Small intestine (tissue), 16 donors: ENCODE measurements at places on chromosomes 1 and 21.

DNA sequence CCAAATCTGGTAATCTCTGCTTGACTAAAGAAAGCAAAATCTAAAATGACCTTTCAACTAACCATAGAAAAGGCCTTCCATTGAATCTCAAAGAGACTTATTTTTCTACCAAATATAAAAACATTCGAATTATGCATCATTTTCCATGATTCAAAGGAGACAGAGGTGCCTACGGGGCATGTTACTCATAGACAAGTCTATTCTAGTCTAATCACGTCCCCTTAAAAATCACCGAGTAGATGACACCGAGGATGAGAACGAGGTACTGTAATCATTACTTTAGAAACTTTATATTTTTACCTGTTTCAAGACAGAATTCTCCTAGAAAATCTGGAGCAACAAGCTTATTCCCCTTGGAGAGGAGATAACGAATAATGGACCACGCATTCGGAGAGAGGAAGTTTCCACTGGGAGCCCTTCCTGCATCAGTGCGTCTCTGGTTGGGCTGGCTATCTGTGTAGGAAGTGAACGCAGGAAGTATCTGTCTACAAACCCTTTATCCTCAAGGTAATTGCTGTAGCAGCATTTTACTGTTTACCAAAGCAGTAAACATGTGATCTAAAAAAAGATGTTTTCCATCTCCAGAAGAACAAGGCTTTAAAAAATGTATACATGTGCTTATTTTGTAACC is 9.5 kb downstream of the ERG start:
- DNase-seq: no peak

DNA sequence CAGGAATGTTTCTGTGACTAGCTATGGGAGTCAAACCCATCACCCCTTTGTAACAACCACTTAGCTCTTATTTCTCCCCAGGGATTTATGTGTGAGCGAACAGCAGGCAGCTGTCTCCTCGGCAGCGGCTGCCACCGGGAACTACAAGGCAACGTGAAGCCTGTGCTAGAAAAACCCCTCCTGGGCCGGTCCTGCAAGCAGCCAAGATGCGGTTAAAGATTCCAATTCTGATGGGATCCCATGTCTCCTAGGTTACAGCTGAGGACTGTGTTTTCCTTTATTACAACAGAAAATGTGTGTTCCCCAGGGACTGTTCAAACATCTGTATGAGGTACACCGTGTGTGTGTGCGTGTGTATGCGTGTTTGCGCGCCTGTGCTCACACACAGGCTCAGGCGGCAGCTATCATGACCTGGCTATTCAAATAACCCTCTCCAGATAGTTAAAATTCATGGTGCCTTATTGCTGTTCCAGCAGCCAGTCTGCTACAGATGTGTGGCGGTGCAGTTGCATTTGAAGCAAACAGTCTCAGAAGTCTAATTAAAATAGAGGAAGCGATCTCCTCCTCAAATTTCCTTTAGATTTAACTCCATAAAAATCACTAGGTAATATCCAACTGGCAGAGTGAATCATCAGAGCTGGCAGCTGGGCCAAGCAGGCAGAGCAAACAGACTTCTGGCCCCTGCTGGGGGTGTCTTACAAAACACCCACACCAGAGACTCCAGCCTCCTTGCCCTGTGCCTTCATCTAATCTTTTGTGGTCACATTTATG is 68.0 kb downstream of the LMX1A start:
- DNase-seq: peak; percentile 8

DNA sequence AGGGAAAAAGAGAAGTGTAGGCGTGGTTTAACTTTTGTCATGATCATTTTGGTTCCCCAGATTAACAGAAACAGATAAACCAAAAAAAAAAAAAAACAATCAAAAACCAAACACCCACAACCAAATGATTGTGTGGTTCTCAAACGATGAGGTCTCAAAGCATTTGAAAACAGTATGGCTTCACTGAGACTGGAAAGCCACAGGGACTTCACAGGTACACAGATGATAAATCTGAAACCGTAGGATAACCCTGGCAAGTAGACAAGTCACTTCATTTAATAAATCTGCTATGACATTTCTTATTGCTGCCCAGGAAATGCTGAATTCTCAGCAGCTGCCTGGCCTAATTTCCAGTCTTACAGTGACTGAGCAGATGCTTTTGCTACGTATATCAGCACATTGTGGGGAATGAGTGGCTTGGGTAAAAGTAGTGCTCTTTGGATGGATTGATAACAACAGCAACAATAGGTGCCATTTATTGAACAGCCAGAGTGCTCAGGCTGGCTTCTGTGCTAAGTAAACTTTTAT is 6.1 kb downstream of the ST6GALNAC3 start:
- DNase-seq: no peak

GRCh38 chr1:88873737-88874349 is 17.5 kb downstream of the GTF2B start:
- DNase-seq: no peak

DNA sequence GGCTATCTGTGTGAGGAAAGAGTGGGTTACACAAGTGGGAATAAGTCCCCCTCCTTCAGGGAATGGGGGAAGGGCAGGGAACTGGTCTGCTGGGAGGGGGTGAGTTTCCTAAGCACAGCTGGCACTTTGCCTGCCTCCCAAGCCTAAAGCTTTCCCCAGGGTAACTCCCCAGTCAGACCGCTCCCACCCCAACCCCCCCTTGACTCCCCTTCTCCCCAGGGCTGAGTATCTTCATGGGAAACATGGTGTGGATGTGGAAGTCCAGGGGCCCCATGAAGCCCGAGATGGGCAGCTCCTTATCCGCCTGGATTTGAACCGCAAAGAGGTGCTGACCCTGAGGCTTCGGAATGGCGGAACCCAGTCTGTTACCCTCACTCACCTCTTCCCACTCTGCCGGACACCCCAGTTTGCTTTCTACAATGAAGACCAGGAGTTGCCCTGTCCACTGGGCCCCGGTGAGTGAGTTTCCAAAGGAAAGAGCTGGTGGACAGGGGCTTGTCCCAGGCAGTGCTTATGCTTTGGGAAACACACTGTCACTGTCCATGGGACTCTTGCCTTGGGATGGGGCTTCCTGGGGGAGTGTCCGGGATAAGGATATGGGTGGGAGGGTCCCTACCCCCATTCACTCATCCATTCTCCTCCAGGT is 14.9 kb downstream of the MOV10 start:
- DNase-seq: no peak

GRCh38 chr1:238319957-238320356 is 429.2 kb upstream of the ZP4 start:
- no peak for DNase-seq

GRCh38 chr1:51878308-51878615 is 265 bp downstream of the NRDC start:
- no peak for DNase-seq

DNA sequence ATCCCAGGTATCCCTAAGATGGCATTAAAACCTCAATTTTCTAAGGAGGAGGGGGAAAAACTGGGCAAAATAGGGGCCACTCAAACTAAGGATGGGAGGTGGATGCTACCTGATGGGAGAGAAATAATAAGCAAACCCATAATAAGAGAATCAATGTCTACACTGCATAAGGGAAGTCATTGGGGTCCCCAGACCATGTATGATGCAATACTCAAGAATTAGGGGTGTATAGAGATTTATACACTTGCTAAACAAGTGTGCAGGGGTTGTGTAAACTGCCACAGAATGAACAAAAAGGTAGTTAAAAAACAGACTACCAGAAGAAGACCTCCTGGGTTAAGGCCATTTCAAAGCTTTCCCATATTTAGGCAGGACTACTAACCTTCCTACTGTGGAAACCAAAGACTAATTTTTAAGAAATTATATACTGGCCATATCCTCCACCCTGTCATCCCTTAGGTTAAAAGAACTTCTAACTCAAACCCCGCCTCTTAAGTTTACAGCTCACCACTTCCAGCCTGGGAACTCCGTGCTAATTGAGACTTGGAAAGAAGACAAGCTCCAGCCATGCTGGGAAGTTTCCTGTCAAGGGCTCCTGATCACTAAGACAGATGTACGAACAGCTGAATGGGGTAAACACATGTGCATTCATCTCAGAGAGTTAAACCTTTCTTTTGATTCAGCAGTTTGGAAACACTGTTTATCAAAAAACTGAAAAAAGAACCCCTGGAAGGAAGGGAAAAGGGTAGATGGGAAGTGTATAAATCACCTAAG is 64.4 kb upstream of the TLR5 start:
- DNase-seq: no peak

GRCh38 chr21:28953247-28953646 is 39.4 kb downstream of the LTN1 start:
- DNase-seq: no peak

DNA sequence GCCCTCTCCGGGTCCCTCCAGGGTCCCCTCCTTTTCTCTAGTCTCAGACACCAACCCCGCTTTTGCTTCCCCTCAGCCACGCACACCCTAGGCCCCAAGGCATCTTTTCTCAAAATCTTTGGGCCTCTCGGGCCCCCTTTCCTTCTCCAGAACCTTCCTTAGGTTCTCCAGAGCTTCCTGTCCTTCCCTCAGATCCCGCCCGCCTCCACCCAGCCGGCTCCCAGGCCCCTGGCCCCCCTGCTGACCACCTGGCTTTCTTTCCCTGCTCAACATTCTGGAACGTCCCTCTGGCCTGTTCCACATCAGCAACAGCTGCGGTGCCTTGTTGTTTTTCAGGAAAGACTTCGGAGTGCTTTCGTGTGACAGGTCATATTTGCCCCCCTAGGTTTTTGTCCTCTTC is 1.2 kb downstream of the ZDHHC18 start:
- DNase-seq: no peak

DNA sequence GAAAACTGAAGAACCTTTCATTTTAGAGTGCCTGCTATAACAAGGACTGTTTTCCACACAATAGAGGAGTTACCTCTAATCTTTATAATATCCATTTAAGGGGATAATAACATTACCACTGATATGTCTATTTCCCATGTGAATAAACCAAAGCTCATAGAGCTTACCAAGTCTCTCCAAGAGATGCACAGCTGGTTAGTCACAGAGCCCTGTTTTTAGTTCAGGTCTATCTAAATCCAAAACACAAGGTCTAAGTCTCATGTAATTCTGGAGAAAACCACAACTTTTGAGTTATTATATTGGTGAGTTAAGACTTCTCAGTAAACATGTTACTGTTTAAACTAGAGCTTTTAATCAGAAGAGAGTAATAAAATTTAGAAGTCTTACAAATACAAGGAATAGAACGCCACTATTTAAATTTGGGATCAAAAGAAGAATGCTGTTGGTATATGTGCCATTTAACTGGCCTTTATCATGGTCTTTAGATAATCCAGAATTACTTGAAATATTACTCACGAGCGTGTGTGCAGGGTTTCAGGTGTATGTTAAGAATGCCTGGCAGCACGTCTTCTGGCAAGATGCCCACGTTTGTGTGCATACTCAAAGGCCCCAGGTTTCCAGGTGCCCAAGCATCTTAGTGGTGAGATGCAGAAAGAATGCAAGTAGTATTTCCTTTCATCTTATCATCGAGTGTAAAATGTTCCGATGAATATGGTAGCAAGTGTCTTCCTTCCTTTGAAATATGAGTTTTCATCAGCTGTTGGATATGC is 190.6 kb downstream of the FMN2 start:
- DNase-seq: no peak

DNA sequence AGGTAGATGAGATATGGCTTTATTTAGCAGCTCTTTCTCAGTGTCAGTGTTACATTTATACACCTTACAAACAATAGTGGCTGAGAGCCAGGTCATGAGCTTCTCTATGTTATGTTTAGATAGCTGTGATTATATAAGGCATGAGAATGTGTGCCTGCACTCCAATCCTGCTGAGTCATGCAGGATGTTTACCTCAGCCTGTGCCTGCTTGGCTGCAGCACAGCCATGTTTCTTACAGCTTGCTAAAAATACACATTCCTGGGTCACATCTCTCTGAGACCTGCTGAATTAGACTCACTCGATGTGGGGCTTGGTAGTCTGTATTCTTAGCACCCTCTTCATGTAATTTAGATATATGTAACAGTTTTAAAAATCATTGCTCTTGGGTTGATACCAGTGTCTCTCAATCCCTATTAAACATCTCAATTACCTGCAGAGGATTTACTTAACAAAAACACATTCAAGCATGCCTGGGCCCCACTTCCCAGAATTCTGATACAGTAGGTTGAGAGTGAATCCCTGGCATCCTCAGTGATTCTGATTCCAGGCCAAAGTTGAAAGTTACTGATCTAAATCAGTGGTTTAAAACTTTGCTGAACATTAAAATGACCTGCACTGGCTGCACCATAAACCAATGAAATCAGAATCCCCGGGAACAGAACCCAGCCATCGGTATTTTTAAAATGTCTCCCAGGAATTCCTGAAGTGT is 107.5 kb downstream of the GDAP2 start:
- DNase-seq: no peak

DNA sequence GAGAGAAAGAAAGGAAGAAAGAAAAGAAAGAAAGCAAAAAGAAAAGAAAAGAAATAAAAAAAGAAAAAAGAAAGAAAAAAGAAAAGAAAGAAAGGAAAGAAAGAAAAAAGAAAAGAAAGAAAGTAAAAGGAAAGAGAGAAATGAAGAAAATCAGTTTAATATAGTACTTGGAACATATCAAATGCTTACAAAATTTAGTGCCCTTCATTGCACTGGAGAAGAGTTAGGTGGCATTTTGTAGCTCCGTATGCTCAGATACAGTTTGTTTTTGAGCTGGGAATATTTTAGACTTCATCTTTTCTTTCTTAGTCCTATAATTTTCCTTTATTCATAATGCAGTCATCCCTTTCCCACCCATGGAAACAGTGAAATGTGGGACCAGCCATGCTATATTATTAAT is 56.2 kb upstream of the APP start:
- DNase-seq: no peak

- no peak for DNase-seq
Observed at GRCh38 chr1:197572169-197572568, 203.1 kb downstream of the DENND1B start.

GRCh38 chr21:40562242-40563002 is 284.5 kb downstream of the DSCAM start:
- DNase-seq: no peak

DNA sequence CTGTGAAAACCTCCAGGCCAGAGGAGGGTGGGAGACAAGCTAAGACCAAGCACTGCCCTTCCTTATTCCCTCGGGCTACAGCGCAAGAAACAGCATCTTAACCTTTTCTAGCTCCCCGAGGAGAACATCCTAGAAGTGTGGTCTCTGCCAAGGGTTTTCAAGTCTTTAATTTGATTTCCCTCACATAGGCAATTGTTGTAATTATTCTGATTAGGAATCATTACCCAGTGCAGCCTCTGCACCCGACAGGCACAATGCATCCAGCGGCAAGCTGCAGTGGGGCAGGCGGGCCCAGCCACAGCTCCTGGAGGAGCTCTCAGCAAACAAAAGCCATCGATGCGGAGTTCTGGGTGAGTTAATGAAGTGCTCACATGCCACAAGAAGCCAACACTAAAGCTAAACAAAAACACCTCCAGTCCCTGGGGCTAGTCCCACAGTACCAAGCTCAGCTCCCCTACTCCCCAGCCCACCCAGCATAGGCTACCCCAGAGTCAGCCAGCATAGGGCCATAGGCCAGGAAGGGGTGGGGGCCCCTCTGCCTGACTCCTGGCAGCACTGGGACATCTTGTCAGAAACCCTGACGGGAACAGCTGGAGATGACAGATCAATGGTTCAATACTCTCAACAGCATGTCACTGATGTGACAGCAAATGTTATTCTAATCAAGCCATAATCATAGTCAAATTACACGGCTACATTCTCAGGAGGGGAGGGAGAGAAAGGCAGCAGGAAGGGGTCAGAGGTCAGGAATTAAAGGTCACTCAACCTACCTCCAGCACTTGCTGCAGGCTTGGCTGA is 42.5 kb downstream of the ERI3 start:
- no peak for DNase-seq
